ENCODE measurements at places on chromosomes 6 and 20. TPM values are rescaled to one million over a fixed set of nuclear protein-coding genes. Genes with fewer than 3 reads are reported as not detected.

SPATA25 gene
- polyA plus RNA-seq = 0.50 TPM

GUCA1A gene
- polyA plus RNA-seq = 1.9 TPM

HLA-DQA2 gene
- polyA plus RNA-seq = not detected

HCK gene
- not detected for polyA plus RNA-seq

OOEP gene
- polyA plus RNA-seq = not detected

PSMB9 gene
- 38.4 TPM for polyA plus RNA-seq

RSPO4 gene
- polyA plus RNA-seq = not detected

HEY2 gene
- not detected for polyA plus RNA-seq

PRRT1 gene
- polyA plus RNA-seq = 0.27 TPM

MUCL3 gene
- polyA plus RNA-seq = not detected

SLC44A4 gene
- polyA plus RNA-seq = 0.12 TPM

LHFPL5 gene
- polyA plus RNA-seq = not detected

IMPG1 gene
- 0.15 TPM for polyA plus RNA-seq
